ENCODE measurements at places on chromosomes 4 and X.

- DNase-seq, result no peak
Measured at GRCh38 chrX:106742805-106743204, 16.3 kb downstream of the RNF128 start.

DNA sequence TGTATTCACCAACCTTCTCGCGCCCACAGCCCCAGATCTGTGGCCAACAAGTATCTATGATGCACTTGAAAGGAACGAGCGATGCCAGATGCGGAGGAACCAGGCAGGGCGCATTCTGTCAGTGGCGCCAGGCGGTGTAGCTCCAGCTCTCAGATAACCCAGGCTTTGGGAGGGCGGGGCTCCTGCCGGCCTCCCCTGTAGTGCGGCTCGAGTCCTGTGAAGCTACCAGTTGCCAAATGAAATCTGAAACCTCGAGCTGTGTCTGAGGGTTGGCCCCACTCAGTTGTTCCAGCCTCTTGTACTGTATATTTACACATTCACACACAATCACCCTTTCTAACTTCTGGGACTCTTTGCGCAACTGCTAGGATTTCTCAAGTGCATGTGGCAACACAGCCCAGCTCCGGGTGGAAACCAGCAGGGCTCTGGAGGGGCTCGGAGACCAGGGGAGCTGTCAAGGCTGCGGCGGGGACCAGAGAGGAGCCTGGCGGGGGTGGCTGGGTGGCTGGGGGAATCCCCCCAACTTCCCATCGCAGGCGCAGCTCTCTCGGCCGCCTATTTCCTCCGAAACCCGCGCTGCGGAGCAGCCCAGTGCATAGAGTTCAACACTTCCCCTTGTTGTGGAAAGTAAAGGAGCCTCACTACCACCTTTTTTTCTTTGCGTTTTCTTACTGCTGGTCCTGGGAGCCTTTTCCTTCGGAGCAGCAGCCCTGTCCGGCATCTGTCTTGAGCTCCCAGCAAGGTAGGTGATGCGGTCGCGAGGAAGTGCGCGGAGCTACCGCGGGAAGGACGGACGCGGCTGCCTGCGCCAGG, at the start of gene ARHGAP24:
Gene ARHGAP24, plus strand, starts transcription at position 333 of the 813 bp plus-strand sequence.
- no peak for DNase-seq

DNA sequence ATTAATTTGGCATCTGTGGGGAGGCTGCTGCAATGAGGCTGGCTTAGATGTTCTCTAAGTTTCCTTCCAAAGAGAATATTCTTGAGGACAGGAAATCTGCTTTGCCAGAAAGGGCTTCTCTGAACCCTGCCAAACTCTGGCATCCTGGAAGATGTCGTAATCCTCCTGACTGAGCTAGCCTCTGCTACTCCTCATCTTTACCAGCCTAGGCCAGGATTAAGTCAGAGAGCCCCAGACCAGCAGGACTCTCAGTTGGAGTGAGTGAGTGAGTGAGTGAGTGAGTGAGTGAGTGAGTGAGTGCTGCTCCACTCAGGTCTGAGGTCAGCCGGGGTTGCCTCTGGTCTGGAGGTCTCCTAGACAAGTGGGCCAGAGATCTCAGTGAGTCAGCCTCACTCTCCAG, 104.9 kb upstream of the SOD3 start:
- no peak for DNase-seq

- DNase-seq, result no peak
Measured at GRCh38 chr4:74920704-74921103, 12.2 kb upstream of the PARM1 start.

DNA sequence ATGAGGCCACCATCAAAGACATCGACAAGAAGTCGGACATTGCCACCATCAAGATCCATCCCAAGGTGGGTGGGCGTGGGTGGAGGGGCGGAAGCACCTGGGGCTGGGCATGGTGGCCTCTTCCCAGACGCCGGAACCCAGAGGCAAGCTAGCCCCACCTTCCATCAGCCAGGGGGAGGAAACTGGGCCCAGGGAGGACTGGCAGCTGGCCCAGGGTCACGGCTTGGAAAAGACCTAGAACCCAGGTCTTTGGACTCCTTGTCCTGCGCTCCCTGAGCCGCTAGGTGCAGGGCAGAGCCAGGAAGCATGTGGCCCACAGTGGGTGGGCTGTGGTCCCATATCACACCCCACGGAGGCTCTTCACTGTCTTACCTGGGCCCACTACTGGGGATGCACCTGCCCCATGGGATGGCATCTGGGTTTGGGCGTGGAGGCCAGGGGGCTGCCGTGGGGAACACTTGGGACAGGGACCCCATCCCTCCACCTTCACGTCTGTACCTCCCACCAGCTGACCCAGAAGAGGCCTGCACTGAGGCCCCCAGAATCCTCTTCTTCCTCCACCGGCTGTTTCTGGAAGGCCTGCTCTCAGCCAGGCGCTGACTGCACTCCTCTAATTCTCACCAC, 17.3 kb downstream of the HTRA3 start:
- no peak for DNase-seq

- no peak for DNase-seq
Measured at GRCh38 chrX:119237562-119237942, 1.5 kb downstream of the PGRMC1 start.

GRCh38 chr4:174262624-174263444, 20.6 kb downstream of the FBXO8 start:
- DNase-seq, result no peak

DNA sequence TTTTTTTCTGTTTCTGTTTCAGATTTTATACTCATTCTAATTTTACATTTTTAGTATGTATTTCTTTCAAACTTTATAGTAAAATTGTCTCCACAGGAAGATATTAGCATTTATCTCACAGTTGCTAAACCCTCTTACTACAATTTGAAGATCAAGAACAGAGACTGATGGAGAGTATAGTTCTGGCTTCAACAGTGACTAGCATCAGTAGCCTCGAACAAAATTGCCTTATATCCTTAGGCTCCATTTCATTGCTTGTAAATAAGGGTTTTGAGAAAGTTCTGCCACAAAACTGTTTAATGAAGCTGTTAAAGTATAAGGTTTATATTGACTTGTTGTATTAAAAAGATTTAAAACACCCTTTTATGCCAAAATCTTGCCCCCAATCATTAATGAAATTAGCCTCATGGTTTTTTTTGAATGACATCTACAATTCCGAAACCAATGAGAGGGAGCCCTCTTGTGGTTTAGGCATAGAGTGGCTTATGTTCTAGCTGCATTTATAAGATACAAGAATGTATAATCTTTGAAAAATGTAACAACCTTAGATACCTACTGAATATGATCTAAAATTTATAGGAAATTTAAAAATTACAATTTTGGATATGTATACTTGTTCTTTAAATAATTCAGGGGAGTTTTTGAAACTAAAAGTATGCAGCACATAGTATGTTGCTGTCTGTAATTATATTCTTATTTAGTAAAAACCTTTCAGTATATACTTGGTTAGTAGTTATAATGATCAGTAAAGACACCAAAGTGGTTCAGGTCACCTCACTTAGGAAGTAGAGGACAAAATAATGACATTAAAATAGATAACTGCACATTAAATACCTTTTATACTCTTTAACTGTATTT, 109.8 kb upstream of the HPGD start:
- no peak for DNase-seq

- no peak for DNase-seq
Measured at GRCh38 chrX:2489446-2490445, 11.0 kb downstream of the DHRSX start.

DNA sequence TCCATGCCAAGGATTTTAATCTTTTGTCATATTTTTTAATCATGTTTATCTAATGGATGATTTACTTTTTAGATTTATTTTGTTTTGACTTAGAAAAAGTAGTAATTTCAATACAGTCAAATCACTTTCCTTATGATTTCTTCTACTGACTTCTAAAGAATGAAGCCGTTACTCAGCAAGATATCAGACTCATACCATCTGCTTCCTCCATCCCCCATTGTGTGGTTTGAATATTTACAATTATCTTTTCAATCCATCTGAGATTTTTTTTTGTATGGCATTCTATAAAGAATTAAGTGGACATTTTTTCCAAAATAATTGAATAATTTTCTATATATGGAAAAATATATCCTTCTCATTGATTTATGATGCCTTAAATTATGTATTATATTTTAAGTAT, 565.4 kb upstream of the ATOH1 start:
- no peak for DNase-seq

DNA sequence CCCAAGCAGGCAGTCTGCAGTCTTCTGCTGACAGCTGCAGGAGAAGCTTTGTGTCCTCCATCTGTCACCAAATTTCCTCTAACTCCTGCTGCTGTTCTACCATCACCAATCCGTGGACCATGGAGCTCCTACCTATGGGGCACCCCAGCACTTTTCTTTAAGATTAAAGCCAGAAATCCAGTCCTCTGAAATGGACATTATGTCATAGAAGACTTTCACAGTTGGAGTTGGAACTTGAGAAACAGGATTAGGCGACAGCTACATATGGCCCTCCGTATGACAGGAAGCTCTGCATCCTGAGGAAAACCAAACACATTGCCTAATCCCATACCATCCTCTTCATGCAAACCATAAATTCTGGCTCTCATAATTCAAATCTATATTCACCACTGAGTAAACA, 470.6 kb upstream of the GALNTL6 start:
- no peak for DNase-seq

- no peak for DNase-seq
Measured at GRCh38 chr4:156158747-156159146, 205.1 kb upstream of the CTSO start.

DNA sequence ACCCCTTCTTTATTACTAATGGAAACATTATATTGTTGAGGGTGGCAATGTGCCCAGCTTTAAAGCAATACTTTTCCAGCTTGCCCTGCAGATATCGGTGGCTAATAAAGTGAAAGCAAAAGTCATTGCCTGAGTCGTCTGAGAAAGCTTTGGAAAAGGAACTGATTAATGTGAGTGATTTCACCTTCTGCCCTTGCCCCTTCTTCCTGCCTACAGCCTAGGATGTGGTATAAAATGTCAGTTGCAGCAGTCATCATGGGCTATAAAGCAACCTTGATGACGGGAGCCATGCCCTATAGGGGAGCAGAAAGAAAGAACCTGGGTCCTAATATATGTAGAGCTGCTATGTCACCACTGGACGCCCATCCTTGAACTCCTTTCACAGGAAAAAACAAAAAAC, 132.4 kb upstream of the USP9X start:
- no peak for DNase-seq

- DNase-seq, result no peak
Measured at GRCh38 chr4:27807207-27807606, 946.6 kb downstream of the STIM2 start.

GRCh38 chrX:14352511-14352910, 176.8 kb upstream of the GLRA2 start:
- no peak for DNase-seq

DNA sequence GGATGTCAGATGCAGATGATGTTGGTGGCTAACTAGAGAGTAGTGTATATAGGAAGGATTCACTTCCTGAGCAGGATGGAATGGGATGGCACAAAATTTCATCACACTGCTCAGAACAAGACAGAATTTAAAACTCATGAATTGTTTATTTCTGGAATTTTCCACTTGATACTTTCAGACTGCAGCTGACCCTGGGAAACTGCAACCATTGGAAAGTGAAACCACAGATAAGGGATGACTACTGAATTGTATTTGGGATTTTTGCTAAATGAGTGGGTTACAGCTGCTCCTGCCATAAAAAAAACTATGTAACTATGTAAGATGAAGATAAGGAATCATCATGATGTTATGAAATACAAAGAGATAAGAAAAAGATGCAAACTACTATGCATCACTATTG, 51.4 kb downstream of the NPY5R start:
- no peak for DNase-seq

GRCh38 chr4:13700021-13700857, 72.7 kb upstream of the BOD1L1 start:
- no peak for DNase-seq

DNA sequence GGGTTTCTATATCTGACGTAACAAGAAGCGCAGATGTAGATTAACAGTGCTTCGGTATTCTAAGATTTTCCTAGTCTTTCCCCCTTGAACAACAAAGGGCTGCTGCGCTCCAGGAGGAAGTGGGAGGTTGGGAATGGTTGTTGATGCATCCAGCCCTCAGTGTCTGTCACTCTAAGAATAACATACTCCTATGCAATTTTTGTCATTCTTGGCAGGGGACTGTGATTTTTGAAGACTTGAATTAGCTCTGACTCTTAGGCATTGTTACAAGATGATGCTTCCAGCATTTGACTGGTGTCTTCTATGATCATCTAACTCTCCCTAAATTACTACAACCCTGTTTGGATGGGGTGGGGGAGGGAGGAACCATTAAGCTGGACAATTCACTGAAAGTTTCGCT, 394.2 kb downstream of the ARHGAP24 start:
- DNase-seq, result no peak

GRCh38 chr4:81143183-81143582, 71.8 kb downstream of the PRKG2 start:
- no peak for DNase-seq

DNA sequence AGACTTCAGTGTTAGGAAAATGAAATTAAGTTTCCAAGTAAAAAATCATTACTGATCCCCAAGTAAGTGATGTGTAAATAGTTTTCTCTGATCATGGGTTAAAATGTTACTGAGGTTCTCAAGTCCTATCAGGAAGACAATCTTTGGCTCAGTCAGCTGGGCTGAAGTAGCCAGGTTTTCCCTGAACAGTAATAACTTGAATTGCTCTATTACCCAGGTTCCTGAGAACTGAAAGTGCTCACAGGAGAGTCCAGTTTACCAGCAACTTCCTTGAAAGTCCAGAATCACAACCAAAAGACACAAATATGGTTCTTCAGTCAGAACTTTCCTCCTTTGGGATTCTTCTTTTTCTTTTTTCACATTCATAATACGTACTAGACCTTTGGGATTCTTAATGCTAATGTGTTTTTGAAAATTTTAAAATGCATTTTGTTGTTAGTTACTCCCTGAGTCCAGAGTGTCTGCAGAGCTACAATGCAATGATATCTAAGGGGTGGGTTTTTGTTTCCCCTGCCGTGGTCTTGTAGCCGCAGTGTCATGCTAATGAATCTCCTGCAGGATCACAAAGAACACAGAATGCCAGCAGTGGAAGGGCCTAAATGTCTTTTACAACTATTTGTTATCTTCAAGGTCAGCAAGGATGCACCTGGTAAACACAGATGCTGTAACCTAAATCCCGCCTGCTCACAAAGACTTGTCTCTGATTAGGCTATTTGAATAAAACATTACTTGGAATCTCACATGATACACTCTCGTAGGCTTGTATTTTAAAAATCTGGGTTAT, 439.8 kb upstream of the NR3C2 start:
- DNase-seq, result no peak

- no peak for DNase-seq
Measured at GRCh38 chr4:66804979-66805378, 740.3 kb downstream of the CENPC start.

GRCh38 chr4:188658958-188659522, 519.8 kb downstream of the TRIML1 start:
- DNase-seq, result no peak

- no peak for DNase-seq
Measured at GRCh38 chr4:141905751-141906150, 269.4 kb downstream of the IL15 start.

- no peak for DNase-seq
Measured at GRCh38 chrX:102684772-102685520, 27.3 kb upstream of the GPRASP2 start.

GRCh38 chrX:150540965-150541364, 27.5 kb upstream of the MTM1 start:
- DNase-seq, result no peak

Data from stimulated activated CD4-positive, alpha-beta T cell treated with anti-CD3 and anti-CD28 coated beads, Interleukin-15, amount 100 ng/mL, for 48 hours (primary cell).